ENCODE measurements at places on chromosomes 1 and 21. TPM values are rescaled to one million over a fixed set of nuclear protein-coding genes. Genes with fewer than 3 reads are reported as not detected.

Gene RNF19B
- total RNA-seq: 22.1 TPM

Gene ASAP3
- total RNA-seq: 60.6 TPM

Gene PTGFR
- total RNA-seq: 15.2 TPM

Gene KRTAP11-1
- total RNA-seq: not detected

Gene C1orf167
- 0.30 TPM for total RNA-seq

Gene DMBX1
- 0.10 TPM for total RNA-seq

Gene CD5L
- total RNA-seq: 0.11 TPM

Gene FABP3
- total RNA-seq: 82.1 TPM

Gene GJA8
- not detected for total RNA-seq

Gene DCST2
- total RNA-seq: 0.10 TPM

Gene C1orf226
- total RNA-seq: 1.4 TPM

Gene CELA2B
- not detected for total RNA-seq

All from spinal cord (tissue), 10 donors.